ENCODE measurements at places on chromosomes 2 and 18.

GRCh38 chr18:77132369-77133050, at the start of gene MBP:
MBP (minus strand) TSS chr18:77132783; CDS start chr18:77105261, 27,522 bp downstream.
- DNase-seq = no peak

DNA sequence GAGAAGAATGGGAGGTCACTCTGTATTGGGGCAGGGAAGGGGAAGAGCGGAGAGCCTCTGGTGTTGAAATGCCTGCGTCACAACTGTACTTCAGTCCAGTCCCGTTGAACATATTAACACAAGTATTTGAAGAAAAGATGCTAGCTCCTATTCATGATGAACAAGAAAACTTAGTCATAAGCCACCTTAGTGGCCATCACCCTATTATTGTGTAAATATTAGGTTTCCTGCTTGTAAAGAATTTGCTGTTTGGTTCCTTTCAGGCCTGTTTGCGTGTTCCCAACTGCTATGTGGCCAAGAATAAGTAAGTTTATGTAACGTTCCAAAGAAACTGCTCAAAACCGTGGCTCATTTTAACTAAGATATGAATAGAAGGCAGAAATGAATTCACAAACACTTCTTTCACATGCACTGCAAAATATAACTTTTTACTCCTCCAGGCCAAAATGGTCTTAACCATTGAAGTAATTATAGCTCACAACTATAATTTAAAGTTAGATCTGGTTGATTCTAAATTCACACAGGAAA, 204.3 kb downstream of the ZNF385B start:
- no peak for DNase-seq

DNA sequence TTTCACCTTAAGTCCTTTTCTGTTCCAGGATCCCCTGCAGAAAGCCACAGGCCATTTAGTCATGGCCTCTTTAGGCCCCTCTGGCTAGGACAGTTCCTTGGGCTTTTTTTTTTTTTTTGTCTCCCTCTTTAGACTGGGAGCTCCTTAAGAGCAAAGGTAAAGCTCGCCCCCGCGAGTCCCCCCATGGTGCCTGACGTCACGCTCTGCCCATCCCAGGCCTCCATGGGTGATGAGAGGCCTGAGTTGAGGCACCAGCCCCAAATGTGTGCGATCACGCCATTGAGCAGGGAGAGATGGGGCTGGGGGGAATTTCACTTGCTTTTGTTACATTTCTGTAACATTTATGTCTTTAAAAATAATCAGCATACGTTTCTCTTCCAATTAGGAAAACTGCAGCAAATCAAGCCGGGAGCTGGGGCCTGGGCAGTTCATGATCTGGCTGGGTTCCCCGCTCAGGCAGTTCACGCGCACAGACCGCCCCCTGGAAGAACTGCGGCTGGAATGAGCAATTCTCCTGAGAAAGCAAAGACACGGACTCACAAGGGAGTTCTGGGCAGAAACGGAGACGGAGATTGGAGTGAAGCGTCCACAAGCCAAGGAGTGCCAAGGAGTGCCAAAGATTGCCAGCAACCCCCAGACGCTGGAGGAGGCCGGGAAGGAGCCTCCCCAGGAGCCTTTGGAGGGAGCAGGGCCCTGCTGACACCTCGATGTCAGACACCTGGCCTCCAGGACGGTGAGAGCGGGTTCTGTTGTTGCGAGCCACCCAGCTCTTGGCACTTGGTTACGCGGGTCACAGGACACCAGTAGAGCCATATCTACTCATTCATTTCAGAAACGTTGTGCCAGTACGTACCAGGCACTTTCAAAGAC, 108.4 kb upstream of the ODC1 start:
- DNase-seq = no peak

- DNase-seq = no peak
These were observed 21.9 kb downstream of the INO80D start for GRCh38 chr2:206064077-206064476.

DNA sequence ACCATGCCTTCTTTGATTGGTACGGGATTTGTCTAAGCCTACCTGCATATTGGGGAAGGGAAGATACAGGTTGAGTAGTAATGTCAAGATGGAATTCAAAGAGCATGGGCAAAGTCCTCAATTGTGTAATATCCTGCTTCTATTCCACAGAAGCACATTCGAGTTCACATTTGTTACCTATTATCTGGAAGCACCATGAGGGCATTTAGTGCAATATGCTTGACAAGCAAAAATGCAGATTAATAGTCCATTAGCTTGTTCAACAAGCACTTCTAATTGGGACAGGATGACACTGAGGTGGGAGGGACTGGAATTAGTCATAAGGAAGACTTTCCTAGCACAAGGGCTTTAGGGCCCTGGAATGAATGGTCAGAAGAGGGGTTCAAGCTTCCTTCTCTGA, 40.5 kb downstream of the MYO5B start:
- DNase-seq = no peak

DNA sequence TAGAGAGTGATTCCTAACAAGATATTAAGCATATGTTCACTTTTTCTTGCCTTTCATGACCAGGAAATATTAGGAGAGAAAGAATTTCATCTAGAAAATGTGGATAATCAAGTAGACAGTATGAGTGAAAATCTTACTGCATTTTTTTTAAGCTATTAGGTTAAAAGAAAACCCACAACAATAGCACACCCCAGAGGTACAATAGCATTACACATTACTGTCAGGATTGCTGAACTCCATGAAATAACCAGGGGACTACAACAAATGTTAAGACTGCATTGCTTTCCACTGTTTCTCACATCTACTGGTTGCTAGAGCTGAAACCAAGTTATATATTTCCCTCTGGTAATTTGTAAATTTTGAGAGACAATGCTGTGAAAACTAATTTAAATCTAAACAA, 33.7 kb downstream of the KLF7 start:
- no peak for DNase-seq

GRCh38 chr2:110979471-110980338, 141.0 kb upstream of the BCL2L11 start:
- no peak for DNase-seq

- no peak for DNase-seq
These were observed 966 bp downstream of the ADCY3 start for GRCh38 chr2:24919037-24919505.

DNA sequence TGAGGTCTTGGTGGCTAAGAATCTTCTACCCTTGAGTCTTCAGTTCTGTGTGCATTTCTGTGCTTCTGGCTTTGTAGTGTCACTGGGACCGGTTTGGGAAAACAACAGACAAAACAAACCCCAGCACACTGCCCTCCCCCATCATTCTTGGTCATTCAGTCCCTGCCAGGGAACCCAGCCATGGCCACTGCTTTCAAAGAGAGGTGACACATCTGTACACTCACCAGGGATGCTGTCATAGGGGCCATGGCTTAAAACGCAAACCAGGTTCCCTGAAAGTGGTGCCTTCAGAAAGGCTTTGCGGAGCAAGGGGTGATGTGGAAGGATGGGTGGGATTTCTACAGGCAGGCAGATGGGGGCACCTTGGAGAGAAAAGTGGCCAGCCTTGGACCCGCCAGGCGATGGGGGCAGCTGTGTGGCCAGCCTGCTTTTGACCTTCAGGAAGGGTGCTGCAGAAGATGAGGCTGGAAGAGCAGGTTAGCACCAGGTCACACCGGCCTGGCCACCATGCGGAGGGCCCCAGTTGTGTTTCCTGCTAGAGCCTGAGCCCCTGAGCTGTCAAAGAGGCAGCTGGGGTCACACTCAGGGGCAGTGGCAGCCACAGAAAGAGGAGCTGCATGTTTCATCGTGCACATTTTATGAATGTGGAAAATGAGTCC, 101.3 kb downstream of the INHBB start:
- no peak for DNase-seq

- no peak for DNase-seq
These were observed 45.6 kb downstream of the LCLAT1 start for GRCh38 chr2:30492619-30493018.

- DNase-seq = no peak
These were observed 1.9 kb upstream of the CABYR start for GRCh38 chr18:24136967-24137373.

GRCh38 chr2:119860924-119861323, 101.2 kb downstream of the PTPN4 start:
- no peak for DNase-seq

DNA sequence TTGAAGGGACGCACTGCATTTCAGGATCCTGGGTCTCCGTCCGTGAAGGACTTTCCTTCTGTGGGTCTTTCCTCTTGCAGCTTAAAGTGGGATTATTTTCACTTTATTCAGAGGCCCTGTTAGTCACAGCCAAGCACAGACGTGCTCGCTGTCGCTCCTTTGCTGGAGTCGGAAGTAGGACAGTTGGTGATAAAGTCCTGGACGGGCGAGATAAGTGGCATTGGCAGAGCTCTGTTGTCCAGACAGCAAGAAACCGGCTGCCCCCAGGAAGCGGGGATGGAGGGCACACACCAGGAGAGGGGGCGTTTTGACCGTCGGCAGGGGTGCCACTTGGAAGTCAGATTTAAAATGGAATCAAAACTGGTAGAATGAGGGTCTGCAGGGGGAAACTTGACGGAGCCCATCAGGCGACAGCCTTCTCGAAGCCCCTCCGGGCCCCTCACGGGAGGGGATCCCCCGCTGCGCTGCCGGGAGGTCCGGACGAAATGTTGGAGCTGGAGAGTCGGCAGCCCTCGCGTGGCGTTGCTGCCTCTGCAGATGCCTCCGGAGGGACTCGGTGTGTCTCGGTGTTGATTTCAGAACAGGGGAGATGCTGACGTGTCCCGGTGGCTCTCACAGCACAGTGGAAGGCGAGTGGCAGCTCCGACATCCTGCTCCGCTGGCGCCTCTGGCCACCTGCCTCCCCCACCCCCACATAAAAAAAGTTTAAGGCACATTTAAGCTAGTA, 124.2 kb downstream of the NFATC1 start:
- no peak for DNase-seq

GRCh38 chr2:144660518-144661316, 140.8 kb upstream of the ZEB2 start:
- DNase-seq = no peak

DNA sequence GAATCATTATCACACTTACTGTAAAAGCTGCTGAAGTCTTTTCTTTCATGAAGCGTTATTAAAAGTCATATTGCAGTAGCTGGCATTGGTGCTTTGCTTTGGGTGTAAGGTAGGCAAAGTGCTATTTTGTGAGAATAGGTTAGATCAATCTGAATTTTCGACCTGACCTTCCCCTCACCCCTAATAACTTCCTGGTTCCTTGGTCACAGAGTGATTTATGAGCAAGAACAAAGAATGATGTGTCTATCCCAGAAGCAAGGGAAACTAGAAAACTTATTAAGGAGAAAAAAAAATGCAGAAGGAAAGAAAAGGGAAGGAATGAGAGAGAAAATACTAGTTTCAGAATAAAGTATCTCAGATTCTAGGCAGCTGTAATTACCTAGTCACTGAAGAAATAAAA, 163.1 kb upstream of the MEIS1 start:
- no peak for DNase-seq

GRCh38 chr2:196293751-196294515, 122.6 kb upstream of the STK17B start:
- DNase-seq = peak; percentile 68

DNA sequence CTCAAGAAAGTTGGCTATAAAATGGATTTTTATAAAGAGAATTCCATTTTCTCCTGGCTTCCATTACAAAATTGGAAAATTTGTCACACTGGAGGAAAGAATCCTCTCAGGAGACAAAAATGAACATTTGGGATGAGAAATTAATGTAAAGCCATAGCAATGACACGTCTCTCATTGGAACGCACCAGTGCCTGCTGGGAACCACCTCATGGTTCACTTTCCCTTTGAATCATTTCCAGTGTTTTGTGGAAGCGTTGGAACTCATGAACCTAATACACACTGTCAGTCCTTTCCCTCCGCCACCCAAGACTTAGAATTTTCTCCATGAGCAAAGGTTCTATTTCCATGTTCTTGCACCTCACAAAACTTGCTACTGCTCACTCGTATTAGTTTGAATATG, 21.0 kb upstream of the NRP2 start:
- no peak for DNase-seq

DNA sequence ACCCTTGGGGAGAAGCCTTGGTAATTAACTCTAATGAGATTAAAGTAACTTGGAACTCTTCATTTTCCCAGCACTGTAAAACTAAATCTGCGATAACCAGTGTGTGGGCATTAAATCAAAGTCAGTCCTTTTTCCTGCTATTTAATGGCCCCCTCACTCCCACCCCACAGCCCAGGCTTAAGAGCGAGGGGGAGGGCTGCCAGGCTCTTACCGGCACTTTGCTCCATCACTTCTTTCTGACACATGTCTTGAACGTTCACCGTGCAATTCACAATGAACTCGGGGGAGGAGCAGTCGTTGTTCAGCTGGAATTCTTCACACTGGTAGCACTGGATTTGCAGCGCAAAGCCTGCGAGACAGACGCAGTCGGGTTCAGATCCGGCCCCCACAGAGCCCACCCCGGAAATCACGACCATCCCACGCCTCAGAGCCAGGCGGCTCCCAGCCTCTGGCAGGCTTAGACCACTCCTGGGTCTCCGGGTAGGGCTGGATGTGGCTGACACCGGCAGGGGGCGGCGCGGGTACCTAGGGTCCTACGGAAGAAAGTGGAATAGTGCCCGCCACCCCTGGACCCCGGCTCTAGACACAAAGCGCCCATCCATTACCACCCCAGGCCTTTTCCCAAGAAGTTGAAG, 1.7 kb downstream of the LYPD1 start:
- no peak for DNase-seq

- DNase-seq = no peak
These were observed 13.1 kb upstream of the GPR17 start for GRCh38 chr2:127632592-127633489.

DNA sequence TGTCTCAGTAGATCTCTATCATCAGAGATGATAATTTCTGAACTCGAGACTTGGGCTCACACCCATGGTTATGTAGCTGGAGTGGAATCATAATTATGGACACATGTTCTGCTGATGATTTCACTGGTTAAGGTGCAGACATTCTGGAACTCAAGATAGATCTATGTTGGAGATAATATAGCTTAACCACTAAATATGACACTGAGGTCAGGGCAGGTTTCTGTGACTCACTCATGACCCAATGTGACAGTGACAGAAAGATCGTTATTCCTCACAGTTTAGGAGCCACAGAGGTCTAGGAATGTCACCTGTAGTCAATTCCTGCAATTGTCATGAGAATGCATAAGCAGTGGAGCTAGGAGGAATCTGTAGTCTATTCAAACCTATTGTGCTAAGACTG, 828.6 kb downstream of the TRIB2 start:
- DNase-seq = no peak

GRCh38 chr2:108806371-108807113, 20.0 kb downstream of the CCDC138 start:
- DNase-seq = no peak

DNA sequence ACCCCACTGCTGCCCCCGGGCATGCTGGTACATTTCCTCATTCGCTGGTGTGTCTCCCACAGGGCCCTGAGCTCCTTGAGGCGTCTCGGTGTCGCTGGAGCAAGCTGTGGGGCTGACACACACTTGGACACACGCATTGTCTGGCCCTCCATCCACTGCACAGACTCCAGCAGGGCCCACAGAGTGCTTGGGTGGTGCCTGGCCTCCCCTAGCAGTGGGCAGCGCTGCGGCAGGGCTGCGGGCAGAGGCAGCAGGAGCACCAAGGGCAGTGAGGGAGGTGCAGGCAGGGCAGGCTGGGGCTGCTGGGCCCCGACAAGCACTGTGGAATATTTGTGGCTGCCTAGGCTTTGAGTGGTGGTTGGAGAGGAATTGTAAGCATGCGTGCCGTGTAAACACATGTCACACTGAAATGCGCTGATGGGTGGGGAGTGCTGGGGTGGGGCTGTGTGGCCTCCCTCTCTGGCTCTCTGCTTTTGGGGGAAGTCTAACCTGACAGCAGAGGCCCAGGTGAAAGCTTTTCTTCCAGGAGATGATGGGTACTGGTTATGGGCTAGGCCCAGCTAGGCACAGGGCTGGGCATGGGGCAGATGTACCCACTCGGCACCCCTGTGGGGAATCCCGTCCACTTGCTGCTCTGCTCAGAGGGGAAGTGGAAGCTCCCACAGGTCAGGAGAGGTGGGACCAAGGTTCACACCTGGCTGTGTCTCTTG, 55.5 kb upstream of the HS6ST1 start:
- peak; percentile 66 for DNase-seq
